ENCODE measurements at places on chromosomes 4 and X.

DNA sequence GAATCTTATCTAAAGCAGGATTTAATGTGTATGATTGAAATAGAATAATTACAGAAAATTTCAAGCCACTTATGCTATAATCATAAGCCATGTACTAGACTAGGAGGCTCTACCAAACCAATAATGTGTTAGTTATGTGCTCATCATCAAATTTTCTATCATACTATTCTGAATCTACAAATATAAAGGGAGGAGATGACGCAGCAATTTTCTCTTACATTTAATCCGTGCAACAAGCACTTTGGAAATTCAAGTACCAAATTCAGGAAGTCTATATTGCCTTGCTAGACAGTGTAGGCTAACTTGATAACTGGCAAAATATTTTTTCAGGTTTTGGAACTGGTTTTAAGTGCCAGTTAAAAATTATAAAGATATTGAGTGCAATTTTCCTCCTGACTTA is 283.5 kb downstream of the C4orf33 start:
- H3K4me3 ChIP-seq, result no peak overlapping the region
- no peaks in the 10 kb centered on the region for H3K36me3 ChIP-seq
- peaks cover 3% of the 10 kb centered on the region for H3K27me3 ChIP-seq
- DNase-seq, result no peak
- H3K27ac ChIP-seq, result no peak overlapping the region
- H3K4me1 ChIP-seq, result no peaks in the 10 kb centered on the region

GRCh38 chr4:684623-685327 is 4.2 kb downstream of the SLC49A3 start:
- no peak overlapping the region for H3K27ac ChIP-seq
- H3K4me3 ChIP-seq, result no peak overlapping the region
- peaks cover 5% of the 10 kb centered on the region for H3K27me3 ChIP-seq
- no peaks in the 10 kb centered on the region for H3K36me3 ChIP-seq
- DNase-seq, result no peak

- peaks cover 12% of the 10 kb centered on the region for H3K36me3 ChIP-seq
- no peaks in the 10 kb centered on the region for H3K27me3 ChIP-seq
- no peak overlapping the region for H3K27ac ChIP-seq
- DNase-seq, result no peak
- no peak overlapping the region for H3K4me3 ChIP-seq
Measured at GRCh38 chrX:21933077-21933476, 7.4 kb upstream of the SMS start.

GRCh38 chr4:73730867-73731266 is 9.5 kb upstream of the CXCL8 start:
- H3K36me3 ChIP-seq, result no peaks in the 10 kb centered on the region
- no peak for DNase-seq
- peaks cover 8% of the 10 kb centered on the region for H3K27me3 ChIP-seq
- H3K4me3 ChIP-seq, result no peak overlapping the region
- H3K4me1 ChIP-seq, result peaks cover 23% of the 10 kb centered on the region
- H3K27ac ChIP-seq, result no peak overlapping the region

- H3K4me1 ChIP-seq, result peaks cover 14% of the 10 kb centered on the region
- no peaks in the 10 kb centered on the region for H3K27me3 ChIP-seq
- H3K27ac ChIP-seq, result no peak overlapping the region
Measured at GRCh38 chr4:78720204-78720603, 55.9 kb upstream of the BMP2K start.

GRCh38 chr4:156534205-156534604 is 437.4 kb downstream of the PDGFC start:
- DNase-seq, result no peak
- H3K4me3 ChIP-seq, result no peak overlapping the region
- no peaks in the 10 kb centered on the region for H3K4me1 ChIP-seq
- no peaks in the 10 kb centered on the region for H3K36me3 ChIP-seq

DNA sequence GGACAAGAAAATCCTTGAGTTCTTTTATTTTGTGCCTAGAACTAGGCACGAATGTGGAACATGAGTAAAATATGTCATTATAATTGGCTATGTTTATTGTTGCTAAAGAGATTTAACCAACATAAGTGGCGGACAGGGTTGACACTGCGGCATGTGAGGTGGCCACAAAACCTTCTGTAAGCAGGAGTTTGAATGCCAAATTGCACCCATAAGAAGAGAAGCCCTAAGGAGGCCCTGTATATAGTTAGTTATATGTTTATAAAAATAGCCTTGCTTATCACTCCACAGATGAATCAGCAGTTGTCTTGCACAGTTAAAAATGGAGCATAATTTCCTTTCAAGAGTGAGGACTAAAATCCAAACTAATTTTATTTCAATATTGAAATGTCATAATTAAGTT is 336.1 kb downstream of the GBA3 start:
- no peak overlapping the region for H3K4me3 ChIP-seq
- no peaks in the 10 kb centered on the region for H3K4me1 ChIP-seq
- H3K27ac ChIP-seq, result no peak overlapping the region
- DNase-seq, result no peak
- H3K36me3 ChIP-seq, result no peaks in the 10 kb centered on the region

DNA sequence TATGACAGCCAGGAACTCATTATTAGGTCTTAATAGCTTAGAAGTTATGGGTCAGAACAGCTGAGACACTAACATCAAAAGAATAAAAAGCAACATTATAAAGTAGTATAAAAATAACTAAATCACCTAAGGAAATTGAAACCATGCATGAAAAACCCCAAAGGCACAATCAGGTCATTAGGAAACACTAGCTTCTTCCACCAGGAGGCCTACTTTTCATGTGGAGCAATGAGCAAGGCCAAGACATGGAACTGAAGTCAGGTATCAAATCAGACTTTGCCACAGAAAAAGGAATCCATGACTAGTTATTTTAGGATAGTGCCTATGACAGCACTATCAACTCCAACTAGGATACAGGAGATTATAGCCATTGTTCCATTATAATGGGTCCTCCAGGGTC is 7.9 kb downstream of the HUWE1 start:
- no peak for DNase-seq
- H3K27ac ChIP-seq, result peak overlapping the region; percentile 8
- peaks cover 34% of the 10 kb centered on the region for H3K4me1 ChIP-seq
- no peaks in the 10 kb centered on the region for H3K27me3 ChIP-seq

DNA sequence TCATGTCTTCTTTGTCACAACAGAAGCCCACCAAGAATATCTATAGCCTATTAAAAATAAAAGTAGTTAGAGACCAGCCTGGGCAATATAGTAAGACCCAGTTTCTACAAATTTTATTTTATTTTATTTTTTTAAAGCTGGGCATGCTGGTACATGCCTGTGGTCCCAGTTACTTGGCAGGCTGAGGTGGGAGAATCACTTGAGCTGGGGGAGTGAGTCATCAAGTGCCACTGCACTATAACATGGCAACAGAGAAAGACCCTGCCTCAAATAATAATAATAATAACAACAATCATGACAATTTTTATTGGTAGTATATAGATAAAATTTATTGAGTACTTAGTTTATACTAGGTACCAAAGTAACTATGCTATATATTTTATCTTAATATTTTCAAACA is 93.0 kb upstream of the NPFFR2 start:
- H3K27ac ChIP-seq, result no peak overlapping the region
- H3K4me3 ChIP-seq, result no peak overlapping the region
- no peak for DNase-seq
- H3K36me3 ChIP-seq, result no peaks in the 10 kb centered on the region

DNA sequence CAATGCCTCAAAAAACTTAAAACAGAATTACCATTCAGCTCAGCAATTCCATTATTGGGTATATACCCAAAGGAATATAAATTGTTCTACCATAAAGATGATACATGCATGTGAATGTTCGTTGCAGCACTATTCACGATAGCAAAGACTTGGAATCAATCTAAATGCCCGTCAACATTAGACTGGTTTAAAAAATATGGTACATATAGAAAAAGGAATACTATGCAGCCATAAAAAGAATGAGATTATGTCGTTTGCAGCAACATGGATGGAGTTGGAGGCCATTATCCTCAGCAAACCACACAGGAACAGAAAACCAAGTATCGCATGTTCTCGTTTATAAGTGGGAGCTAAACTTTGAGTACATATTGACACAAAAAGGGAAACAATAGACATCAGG is 10.9 kb upstream of the SYNPO2 start:
- no peak overlapping the region for H3K27ac ChIP-seq
- DNase-seq, result no peak
- H3K4me3 ChIP-seq, result no peak overlapping the region

- H3K4me3 ChIP-seq, result no peak overlapping the region
- DNase-seq, result no peak
- no peak overlapping the region for H3K27ac ChIP-seq
- no peaks in the 10 kb centered on the region for H3K36me3 ChIP-seq
Measured at GRCh38 chr4:24093446-24093845, 203.6 kb upstream of the PPARGC1A start.

- no peaks in the 10 kb centered on the region for H3K4me1 ChIP-seq
- no peak for DNase-seq
- no peaks in the 10 kb centered on the region for H3K27me3 ChIP-seq
- H3K36me3 ChIP-seq, result peaks cover 5% of the 10 kb centered on the region
- H3K4me3 ChIP-seq, result no peak overlapping the region
- no peak overlapping the region for H3K27ac ChIP-seq
Measured at GRCh38 chrX:21559417-21559816, 98.7 kb downstream of the KLHL34 start.

GRCh38 chr4:111234939-111235338 is 612.1 kb upstream of the PITX2 start:
- H3K4me1 ChIP-seq, result no peaks in the 10 kb centered on the region
- no peak for DNase-seq
- H3K27ac ChIP-seq, result no peak overlapping the region
- no peak overlapping the region for H3K4me3 ChIP-seq
- H3K36me3 ChIP-seq, result no peaks in the 10 kb centered on the region

GRCh38 chr4:17702641-17703040 is 78.8 kb downstream of the FAM184B start:
- H3K36me3 ChIP-seq, result no peaks in the 10 kb centered on the region
- H3K4me3 ChIP-seq, result no peak overlapping the region
- no peak overlapping the region for H3K27ac ChIP-seq
- DNase-seq, result no peak
- peaks cover 4% of the 10 kb centered on the region for H3K27me3 ChIP-seq

GRCh38 chr4:47715716-47716416 is 122.0 kb downstream of the CORIN start:
- no peaks in the 10 kb centered on the region for H3K36me3 ChIP-seq
- DNase-seq, result no peak
- H3K4me3 ChIP-seq, result no peak overlapping the region
- peaks cover 28% of the 10 kb centered on the region for H3K27me3 ChIP-seq

DNA sequence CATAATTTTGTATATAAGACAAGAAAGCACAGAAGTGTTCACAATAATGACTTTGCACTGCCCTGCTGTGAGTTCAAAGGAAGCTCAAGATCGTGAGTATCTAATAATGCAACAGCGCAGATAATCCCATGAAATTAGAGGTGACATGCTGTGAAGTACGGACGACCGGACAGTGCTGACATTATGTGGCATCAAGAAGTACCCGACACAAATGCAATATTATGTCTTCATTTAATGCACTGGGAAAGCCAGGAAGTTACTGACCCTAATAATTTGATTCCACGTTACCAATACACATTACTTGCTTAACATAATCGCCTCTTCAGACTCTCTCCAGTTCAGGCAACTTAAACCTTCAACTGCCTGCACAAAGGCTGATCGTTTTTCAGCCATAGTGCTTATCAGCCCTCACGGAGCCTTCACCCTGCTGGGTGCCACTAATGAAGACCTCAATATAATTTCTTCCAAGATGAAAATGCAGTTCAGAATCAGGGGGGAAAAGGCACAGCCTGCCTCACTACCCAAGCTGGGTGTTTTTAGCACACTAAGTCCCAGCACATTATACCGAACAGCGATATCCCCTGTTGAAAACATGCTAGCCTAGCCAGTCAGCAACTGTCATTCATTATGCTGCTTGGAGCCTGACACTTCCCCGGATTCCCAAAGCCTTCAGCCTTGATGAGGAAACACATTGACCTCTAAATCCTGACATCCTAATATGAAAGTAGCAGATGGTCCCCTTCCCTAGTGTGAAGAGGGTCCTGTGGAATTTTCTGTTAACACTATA is 56.1 kb downstream of the SLC7A11 start:
- H3K27me3 ChIP-seq, result no peaks in the 10 kb centered on the region
- no peaks in the 10 kb centered on the region for H3K4me1 ChIP-seq
- no peak overlapping the region for H3K27ac ChIP-seq
- DNase-seq, result no peak

- no peak overlapping the region for H3K4me3 ChIP-seq
- H3K4me1 ChIP-seq, result no peaks in the 10 kb centered on the region
- no peaks in the 10 kb centered on the region for H3K27me3 ChIP-seq
- DNase-seq, result no peak
- no peak overlapping the region for H3K27ac ChIP-seq
Measured at GRCh38 chrX:126580877-126581276, 28.3 kb upstream of the DCAF12L1 start.

- H3K27ac ChIP-seq, result no peak overlapping the region
- peaks cover 16% of the 10 kb centered on the region for H3K36me3 ChIP-seq
- no peaks in the 10 kb centered on the region for H3K27me3 ChIP-seq
- DNase-seq, result no peak
Measured at GRCh38 chrX:134191281-134191680, 45.7 kb upstream of the CCDC160 start.

GRCh38 chr4:115360431-115360830 is 247.0 kb upstream of the NDST4 start:
- H3K27ac ChIP-seq, result no peak overlapping the region
- no peaks in the 10 kb centered on the region for H3K4me1 ChIP-seq
- H3K4me3 ChIP-seq, result no peak overlapping the region
- no peaks in the 10 kb centered on the region for H3K36me3 ChIP-seq

GRCh38 chrX:69389101-69389501 is 115.0 kb upstream of the NALF2 start:
- no peak overlapping the region for H3K4me3 ChIP-seq
- H3K27me3 ChIP-seq, result no peaks in the 10 kb centered on the region
- H3K36me3 ChIP-seq, result no peaks in the 10 kb centered on the region
- no peaks in the 10 kb centered on the region for H3K4me1 ChIP-seq

- no peak for DNase-seq
- peaks cover 17% of the 10 kb centered on the region for H3K4me1 ChIP-seq
- H3K27ac ChIP-seq, result no peak overlapping the region
- no peaks in the 10 kb centered on the region for H3K36me3 ChIP-seq
- H3K4me3 ChIP-seq, result no peak overlapping the region
Measured at GRCh38 chrX:130343411-130343810, 3.7 kb downstream of the SLC25A14 start.

Data from T-helper 2 cell treated with Interferon-gamma antibody and Interleukin-4, amounts not matched to agents 5 μg/mL and 100 μg/mL, for 36 hours (primary cell).